Cardiac muscle cell (in vitro differentiated cells and primary cell): ENCODE measurements at places on chromosomes 2 and 18. TPM values are rescaled to one million over a fixed set of nuclear protein-coding genes. Genes with fewer than 3 reads are reported as not detected.
A peak's percentile ranks its signal among the peaks of the same experiment; 100 is the strongest.

DNA sequence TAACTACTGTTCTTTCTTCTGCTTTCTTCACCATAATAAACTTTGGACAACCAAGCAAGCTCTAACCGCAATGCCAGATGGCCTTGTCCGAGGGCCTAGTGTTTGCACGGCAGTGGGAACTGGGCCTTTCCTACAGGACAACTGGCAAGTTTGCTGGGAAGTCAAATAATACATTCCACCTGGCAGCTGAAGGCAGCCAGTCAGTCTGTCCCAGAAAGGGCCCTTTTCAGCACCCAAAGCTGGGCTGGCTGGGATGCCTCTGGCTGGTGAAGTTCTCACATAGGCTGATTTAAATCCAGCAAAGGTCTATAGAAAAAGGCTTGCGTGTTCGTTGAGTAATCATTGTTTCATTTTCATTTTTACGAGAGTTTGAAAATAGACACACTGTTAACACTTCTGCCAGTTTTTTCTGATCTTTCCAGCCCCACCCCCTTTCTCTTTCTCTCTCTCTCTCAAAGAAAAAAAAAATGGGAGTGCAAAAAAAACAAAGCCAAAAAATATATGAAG, 110.0 kb upstream of the EPAS1 start:
- peak; percentile 78 for DNase-seq

Gene DAPL1
- not detected in 2 replicates for polyA plus RNA-seq

GRCh38 chr18:21163647-21164547, 52.3 kb upstream of the ROCK1 start:
- peak; percentile 91 for DNase-seq

Gene EVA1A
- polyA plus RNA-seq: 0.57 and 0.59 TPM in 2 replicates

DNA sequence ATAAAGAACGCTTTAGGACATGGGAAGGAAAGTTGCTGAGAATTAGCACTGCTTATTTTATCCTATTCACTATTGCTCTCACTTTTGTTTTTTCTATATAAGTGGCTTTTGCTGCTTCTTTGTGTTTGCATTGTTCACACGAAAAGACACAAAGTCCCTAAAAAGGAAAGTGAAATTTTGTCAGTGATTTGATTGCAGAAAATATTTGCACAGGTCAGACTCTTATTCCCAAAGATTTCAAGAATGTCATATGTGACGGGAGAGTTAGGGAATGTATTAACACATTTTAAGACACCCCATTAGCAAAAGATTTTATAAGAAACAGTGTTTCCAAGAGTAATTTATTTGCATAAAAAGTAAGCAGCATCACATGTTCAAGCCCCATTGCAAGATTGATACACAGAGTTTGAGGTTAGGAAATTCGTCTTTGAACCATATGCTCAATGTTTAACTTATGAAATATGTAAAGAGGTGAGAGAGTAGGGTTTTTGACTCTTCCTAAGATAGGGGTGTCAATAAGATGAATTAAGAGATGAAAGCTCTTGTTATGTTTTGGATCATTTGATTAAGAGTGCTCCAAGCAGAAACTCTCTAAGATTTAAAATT, 57.0 kb downstream of the CCDC102B start:
- DNase-seq: no peak

- DNase-seq: no peak
Measured at GRCh38 chr2:70752396-70752795, 15.6 kb downstream of the ADD2 start.

- no peak for DNase-seq
Measured at GRCh38 chr2:2045141-2045540, 285.9 kb downstream of the MYT1L start.

DNA sequence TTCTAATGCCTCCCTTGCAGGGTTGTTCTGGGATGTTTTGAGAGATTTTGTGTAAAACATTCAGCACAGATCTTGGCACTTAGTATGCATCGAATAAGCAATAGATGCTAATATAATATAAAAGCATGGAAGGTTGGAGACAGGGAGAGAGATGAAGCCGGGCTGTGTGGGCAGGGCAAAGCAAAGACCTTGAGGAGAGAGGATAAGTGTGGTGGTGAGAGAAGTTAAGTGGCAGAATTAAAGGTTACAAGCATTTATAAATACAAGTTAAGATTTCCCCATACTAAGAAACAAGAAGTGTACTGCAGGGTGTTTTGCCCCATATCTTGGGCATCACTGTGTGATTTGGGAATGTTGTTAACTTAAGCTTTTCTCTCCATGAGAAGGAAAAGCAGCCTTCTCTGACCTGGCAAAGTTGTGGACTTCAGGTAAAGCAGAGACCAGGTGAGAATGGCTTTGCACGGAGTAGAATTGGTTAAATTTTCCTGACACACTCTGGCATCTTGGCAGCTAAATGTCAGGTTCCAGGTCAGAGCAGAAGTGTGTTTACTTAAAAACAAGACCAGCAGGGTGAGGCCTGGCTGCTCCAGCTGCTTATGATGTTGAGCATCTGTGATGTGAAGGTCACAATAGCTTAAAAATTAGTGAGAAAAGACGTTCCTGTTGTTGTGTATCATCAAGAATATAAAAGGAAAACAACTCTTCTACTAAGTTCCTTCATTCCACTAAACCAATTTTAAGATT, 288.5 kb upstream of the HNMT start:
- no peak for DNase-seq

Gene C2orf81
- polyA plus RNA-seq: 7.1 and 8.5 TPM in 2 replicates

DNA sequence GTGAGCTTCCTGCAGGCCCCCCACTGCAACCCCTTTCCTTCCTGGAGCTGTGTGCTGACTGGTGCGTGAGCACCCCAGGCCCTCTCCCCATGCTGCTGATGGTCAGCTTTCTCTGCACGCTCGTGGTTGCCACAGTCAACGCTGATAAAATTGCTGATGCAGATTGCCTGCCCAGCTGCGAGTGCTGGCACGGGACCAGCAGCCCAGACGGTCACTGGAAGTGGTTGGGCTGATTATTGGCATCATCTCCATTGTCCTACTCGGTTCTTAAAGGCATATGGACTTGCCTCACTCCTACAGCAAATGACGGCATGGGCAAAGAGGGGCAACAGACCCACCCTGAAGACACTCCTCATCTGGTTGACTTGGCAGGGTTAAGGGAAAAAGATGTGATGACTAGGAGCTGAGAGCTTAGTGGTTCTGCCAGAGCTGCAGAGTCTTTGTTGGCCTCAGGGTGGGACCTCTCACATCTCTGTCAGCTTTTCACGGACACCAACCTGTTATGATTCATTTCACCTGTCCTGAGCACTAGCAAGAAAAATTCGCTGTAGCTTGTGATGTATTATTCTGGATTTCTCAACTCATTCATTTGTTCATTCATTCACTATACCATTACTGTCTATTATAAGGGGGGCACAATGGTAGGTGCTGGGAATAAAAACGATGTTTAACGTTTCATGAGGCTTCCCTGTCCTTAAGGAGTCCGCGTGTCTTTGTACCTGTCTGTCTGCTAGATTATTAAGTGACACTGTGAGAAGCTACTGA, 38.4 kb downstream of the PAX8 start:
- no peak for DNase-seq

Gene IL36RN
- not detected in 2 replicates for polyA plus RNA-seq

Gene CIB4
- not detected in 2 replicates for polyA plus RNA-seq

- no peak for DNase-seq
Measured at GRCh38 chr2:74097574-74097973, 50.1 kb downstream of the BOLA3 start.

DNA sequence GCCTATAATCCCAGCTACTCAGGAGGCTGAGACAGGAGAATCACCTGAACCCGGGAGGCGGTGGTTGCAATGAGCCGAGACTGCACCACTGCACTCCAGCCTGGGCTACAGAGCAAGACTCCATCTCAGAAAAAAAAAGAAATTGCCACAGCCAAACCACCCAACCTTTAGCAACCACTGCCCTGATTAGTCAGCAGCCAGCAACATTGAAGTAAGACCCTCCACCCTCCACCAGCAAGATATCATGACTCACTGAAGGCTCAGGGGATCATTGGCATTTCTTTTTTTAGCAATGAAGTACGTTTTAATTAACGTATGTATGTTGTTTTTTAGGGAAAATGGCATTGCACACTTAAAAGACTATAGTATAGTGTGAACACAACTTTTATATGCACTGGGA, 349.1 kb upstream of the ACVR2A start:
- DNase-seq: no peak

Gene IL37
- polyA plus RNA-seq: not detected in 2 replicates

GRCh38 chr2:86045541-86045940, 60.1 kb downstream of the POLR1A start:
- no peak for DNase-seq

Gene MRPL30
- polyA plus RNA-seq: 33.7 and 37.3 TPM in 2 replicates

GRCh38 chr2:192087398-192087958, 107.3 kb downstream of the TMEFF2 start:
- no peak for DNase-seq

Gene DNER
- polyA plus RNA-seq: not detected in 2 replicates

DNA sequence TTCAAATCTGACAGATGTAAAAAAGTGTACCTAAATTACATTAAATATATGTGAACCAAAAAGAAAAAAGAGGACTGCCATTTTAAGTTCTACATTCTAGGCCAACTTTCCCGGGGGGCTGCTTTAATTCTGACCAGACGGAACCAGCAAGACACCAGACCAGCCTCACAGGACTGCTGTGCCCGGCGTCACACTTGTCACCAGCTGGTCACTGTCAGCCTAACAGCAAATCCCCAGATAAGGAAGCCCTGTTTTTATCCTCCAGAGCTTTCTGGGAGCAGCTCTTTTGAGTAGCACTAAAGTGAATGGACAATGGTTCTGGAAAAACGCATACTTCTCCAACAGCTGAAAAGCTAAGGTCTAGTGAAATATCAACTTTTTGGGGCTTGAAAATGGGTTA, 35.6 kb downstream of the CYB5A start:
- DNase-seq: peak; percentile 62

Gene TLX2
- polyA plus RNA-seq: not detected in 2 replicates

Gene RESP18
- not detected in 2 replicates for polyA plus RNA-seq
